ELR (cell line): ENCODE measurements at places on chromosomes 13 and 19.

DNA sequence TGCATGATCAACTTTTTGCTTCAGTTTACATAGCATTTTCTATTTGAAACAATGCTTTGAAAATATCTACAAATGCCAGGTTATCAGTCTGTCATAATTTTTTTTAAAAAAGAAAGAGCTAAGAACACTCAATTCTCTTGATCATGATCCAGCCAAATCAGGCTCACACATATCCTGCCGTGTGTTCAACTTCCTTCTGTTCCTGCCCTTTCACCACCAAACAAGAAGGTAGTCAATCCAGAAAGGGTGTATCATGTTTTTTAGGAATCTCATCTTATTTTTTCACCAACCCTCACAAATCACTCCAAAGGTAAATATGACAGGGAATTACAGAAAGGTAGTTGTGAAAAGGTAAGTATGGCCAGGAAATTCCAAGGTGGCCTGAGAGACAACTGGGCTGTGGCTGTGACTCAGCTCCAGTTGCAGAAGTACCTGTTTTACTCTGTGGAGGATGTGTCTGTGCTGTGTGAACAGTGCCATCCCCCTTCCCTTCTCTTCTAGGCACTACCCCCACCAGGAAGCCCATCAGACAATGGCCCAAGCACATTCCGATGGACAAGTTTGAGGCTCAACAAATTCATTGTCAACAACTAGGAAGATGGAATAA, 138.8 kb upstream of the GJB6 start:
- DNase-seq, result no peak

- DNase-seq, result no peak
Measured at GRCh38 chr19:55930996-55931515, 1.1 kb downstream of the NLRP13 start.

DNA sequence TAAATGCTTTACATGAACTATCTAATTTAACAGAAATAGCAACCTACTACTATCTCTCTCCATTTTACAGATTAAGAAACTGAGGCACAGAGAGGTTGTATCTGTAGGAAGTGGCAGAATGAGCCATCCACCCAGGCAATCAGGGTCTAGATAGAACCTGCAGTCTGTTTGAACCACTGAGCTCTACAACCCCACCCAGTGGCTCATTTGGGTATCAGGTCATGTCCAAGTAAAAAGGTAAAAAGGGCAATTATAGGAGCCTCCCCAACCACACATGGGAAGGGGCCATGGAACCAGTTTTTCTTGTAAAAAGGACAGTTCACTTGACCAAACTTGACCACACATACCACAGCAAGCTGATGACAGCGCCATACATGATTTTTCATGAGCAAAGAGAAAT, 92.9 kb upstream of the SGCG start:
- peak; percentile 11 for DNase-seq

DNA sequence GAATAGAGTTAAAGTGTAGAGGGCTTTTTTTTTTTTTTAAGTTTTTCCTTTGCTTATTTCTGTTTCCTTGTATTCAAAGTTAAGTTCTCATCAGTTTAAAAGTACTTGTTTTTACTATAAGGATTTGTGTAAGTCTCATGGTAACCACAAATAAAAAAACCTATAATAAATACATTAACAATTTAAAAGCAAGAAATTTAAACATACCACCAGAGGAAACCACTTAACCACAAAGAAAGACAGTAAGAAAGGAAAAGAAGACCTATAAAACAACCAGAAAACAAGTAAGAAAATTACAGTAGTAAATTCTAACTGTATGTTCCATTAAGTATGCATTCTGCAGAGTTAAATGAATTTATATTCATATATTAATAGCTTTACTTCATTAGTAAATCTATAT, 999.1 kb upstream of the ATXN8OS start:
- DNase-seq, result no peak

- DNase-seq, result no peak
Measured at GRCh38 chr19:41709951-41710645, 1.7 kb downstream of the CEACAM5 start.

GRCh38 chr19:17873786-17874757, 2.3 kb downstream of the SLC5A5 start:
- peak; percentile 48 for DNase-seq

- DNase-seq, result no peak
Measured at GRCh38 chr13:76971851-76972829, 19.7 kb upstream of the CLN5 start.
